ENCODE measurements at places on chromosomes 16 and 17.

DNA sequence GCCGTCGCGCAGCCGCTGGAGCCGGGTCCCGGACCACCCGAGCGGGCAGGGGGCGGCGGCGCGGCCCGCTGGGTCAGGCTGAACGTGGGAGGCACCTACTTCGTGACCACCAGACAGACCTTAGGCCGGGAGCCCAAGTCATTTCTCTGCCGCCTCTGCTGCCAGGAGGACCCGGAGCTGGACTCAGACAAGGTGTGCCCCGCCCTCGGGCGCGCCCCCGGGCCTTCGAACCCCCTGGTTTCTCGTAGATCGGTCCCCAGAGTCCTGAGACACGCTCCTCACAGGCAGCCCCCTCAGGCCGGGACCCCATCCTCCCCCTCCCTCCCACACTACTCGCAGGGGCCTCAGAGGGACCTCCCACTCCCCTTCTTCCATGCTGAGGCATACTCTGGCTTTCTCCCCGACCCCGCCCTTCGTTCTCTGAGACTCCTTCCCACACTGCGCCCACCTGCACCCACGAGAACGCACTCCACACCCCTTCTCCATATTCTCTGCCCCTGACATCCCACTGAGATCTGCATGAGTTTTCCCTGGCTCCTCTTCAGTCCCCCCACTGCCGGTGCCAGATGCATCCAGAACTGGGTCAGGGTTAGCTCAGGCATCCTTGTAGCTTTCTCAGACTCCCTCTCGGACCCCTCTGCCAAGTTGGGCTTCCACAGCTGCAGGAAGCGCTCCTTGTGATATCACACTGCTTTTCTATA, 523 bp downstream of the KCTD2 start:
- DNase-seq = peak; percentile 61

GRCh38 chr16:5858180-5858579, 760.6 kb upstream of the EEF2KMT start:
- no peak for DNase-seq

DNA sequence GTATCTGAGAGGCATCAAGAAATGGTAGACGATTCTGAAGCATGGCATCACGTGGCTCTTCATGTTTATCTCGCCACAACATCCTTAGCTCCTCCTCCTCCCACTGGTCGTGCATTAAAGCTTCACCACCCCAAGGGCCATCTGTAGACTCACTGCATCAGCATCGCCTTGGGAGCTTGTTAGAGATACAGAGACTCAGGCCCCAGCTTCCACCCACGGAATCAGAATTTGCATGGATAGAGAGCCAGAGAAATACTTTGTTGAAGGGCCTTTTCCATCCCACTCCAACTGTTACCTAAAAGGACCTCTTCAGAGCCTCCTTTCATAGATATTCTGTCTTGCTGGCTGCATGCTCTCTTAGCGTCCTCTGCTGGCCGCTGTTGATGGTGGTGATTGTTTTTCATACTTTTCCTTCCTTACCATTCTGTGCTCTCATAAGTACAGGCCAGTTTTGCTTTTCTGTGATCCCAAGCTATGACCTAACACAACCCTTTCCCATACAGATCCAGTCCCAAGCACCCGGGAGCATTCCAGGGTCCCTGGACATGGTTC, 1049.4 kb upstream of the EEF2KMT start:
- DNase-seq = no peak

DNA sequence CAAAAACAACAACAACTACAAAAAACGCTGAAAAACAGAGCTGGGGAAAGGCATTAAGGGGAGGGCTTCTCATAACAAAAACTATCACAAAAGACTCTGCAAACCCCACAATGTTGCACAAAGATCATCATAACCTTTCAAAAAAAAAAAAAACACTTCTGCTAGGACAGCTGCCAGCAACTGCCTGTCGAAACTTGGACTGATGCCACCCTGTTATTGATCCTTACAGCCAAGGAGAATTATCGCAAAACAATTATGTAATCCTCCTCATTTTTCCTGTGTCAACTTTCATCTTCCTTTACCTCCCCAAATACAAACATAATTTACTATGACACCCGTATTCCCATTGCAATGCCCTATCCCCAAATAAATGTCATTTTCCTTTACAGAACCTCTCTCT, 9.3 kb downstream of the CCDC40 start:
- no peak for DNase-seq

All from left hindlimb (tissue), 1 donor.